ENCODE measurements at places on chromosomes 11 and 22. TPM values are rescaled to one million over a fixed set of nuclear protein-coding genes. Genes with fewer than 3 reads are reported as not detected.
A peak's percentile ranks its signal among the peaks of the same experiment; 100 is the strongest.

DNA sequence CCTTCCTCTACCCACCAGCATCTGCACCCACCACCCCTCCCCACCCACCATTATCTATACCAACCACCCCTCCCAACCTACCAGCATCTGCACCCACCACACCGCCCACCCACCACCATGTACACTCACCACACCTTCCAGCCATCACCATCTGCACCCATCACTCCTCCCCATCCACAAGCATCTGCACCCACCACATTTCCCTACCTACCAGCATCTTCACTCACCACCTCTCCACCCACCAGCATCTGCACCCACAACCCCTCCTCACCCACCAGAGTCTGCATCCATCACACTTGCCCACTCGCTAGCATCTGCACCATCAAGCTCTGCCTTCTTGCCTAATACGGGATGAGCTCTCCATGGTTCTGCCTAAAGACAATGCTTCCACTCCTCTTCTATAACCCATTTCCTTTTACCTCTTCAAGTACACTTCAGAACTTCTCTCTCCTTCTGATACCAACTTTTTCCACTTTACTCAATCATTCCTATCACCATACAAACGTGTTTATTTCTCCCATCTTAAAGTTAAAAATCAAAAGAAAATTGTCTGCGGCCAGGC is 2.4 kb upstream of the FSHB start:
- DNase-seq = no peak

The SPECC1L gene
- 59.5 TPM for total RNA-seq

DNA sequence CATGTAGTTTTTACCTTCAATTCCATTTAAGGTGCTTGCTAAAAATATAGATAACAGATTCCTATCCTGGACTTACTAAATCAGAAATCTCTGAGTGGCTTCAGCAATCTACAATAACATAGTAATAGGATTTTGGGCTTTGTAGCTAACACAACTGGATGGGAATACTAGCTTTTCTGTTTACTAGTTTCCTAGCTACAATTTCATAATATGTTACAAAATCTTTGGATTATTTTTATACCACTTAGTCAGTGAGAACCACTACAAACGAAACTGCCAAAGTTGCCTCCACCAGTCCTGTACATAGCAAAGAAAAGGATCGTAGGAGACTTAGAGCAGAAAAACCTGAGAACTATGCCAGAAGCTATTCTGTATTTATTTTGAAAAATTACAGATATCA is 87.7 kb upstream of the ANO3 start:
- no peak for DNase-seq

GRCh38 chr11:35180317-35181233 is 41.6 kb downstream of the CD44 start:
- no peak for DNase-seq

The OR52I2 gene
- total RNA-seq = not detected

The KRTAP5-9 gene
- 0.19 TPM for total RNA-seq

GRCh38 chr11:11969380-11970215 is 38.8 kb downstream of the DKK3 start:
- DNase-seq = no peak

DNA sequence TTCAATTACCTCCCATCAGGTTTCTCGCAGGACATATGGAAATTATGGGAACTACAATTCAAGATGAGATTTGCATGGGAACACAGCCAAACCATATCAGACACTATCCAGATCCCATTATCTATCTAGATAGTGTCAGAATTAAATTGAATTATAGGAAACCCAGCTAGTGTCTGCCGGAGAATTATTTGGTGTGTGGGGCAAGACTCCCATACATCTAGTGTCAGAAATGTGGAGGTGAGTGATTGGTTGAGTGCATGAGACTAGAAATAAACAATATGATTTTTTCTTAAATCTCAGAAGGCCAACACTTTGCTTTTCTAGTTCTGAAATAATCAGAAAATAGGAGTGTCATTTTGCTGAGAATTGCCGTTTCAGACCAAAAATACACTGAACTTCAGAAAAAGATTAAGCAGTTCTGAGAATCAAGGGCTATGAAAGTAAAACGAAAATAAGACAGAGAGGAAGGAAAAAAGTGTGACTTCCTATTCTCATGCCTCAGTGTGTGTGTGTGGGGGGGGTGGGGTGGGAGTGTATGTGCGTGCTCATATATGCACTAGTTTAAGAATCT is 21.3 kb downstream of the CASP12 start:
- DNase-seq = peak; percentile 17

The BTBD18 gene
- total RNA-seq = not detected

- DNase-seq = peak; percentile 31
Measured at GRCh38 chr22:45583504-45583903, 80.8 kb downstream of the FBLN1 start.

The SERHL2 gene
- 0.83 TPM for total RNA-seq

The EIF4G2 gene
- 817 TPM for total RNA-seq

- DNase-seq = peak; percentile 70
Measured at GRCh38 chr22:42180349-42180842, 49.8 kb upstream of the CYP2D6 start.

The RAG1 gene
- total RNA-seq = 0.10 TPM

The TSSK2 gene
- total RNA-seq = not detected

GRCh38 chr22:22974156-22974555 is 86.5 kb downstream of the IGLL5 start:
- no peak for DNase-seq

The SPI1 gene
- not detected for total RNA-seq

DNA sequence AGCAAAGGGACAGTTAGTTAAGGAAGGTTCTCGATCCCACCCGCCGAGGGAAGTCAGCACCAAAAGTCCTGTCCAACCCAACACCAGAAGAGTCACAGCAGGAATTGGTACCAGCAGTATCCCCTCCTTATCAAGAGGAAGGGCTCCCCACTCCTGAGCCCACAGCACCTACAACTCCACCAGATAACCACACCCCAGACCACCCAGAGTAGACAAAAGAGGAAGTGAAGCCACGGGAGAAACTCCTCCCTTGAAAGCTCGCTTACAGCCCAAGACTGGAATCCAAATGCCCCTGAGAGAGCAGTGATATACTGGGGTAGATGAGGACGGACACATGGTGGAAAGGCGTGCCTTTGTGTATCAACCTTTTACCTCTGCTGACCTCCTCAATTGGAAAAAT is 7.3 kb upstream of the CD5 start:
- peak; percentile 5 for DNase-seq

DNA sequence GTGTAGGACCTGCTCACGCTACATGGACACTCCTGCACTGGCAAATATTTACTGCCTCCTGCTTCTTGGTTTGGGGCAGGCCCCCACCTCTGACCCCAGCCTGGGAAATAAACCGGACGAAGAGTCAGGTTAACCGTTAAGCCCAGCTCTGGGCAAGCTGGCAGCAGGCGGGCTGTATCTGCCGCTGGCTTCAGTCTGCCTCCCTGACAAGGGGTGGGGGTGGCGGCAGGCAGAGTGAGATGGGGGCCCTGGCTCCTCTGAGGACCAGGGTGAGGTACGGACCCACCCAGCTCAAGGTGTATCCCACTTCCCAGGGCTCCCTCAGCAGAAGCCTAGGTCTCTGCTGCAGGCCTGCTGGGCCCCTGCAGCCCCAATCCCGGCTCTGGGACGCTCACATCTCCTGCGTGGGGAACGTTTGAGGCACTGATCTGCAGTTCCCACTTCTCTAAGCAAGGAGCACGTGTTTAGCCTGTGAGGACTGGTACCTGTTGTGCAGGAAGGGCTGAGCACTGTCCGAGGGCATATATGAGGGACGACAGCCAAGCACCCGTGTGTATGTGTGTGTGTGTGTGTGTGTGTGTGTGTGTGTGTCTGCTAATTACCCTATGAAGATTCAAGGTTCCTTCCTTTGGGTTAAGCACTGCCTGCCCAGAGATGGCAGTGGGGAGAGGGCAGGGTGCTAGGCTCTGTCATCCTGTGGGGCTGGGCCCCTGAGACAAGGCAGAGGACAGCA is 1.1 kb upstream of the LRRC75B start:
- DNase-seq = no peak

GRCh38 chr11:74434528-74434927 is 32.8 kb downstream of the KCNE3 start:
- DNase-seq = no peak

- DNase-seq = no peak
Measured at GRCh38 chr22:45008751-45009605, 827 bp downstream of the PHF21B start.

DNA sequence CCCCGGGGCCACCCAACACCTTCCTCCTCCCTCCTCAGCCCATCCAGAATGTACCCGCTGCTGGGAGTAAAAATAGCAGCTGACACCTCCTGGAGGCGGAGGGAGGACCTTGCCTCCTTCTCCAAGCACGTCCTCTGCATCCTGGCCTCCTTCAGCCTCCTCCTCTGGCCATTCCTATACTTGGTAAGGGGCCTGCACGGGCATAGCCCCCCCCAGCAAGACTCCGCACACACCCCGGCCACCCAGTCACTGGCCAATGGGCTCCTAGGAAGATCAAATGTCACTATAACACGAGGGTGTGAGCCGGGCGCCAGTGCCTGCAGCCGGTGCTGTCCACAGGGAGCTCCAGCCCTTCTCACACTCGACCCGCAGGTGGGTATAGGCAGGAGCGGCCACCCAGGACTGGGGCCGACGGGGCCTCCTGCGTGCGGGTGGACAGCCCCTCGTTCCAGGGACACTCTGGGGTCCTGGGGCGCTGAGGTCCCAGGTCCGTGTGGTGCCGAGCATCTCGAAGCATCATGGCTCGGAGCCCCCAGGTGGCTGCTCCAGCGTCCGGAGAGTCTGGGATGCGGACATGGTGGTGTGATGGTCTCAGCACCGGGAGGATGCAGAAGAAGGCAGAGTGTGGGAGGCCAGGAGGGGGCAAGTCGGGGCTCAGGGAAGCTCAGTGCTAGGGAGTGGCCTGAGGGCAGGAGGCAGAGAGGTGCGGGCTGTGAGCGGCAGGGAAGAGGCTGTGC is at the start of gene TNNT3:
TNNT3 (plus strand) TSS at position 313 of the 737 bp plus-strand sequence. CDS start 3,172 bp downstream, outside the sequence.
- no peak for DNase-seq

The LRRC75B gene
- 0.64 TPM for total RNA-seq

- no peak for DNase-seq
Measured at GRCh38 chr11:61610905-61611304, 30.0 kb upstream of the SYT7 start.

The HTR3A gene
- not detected for total RNA-seq

DNA sequence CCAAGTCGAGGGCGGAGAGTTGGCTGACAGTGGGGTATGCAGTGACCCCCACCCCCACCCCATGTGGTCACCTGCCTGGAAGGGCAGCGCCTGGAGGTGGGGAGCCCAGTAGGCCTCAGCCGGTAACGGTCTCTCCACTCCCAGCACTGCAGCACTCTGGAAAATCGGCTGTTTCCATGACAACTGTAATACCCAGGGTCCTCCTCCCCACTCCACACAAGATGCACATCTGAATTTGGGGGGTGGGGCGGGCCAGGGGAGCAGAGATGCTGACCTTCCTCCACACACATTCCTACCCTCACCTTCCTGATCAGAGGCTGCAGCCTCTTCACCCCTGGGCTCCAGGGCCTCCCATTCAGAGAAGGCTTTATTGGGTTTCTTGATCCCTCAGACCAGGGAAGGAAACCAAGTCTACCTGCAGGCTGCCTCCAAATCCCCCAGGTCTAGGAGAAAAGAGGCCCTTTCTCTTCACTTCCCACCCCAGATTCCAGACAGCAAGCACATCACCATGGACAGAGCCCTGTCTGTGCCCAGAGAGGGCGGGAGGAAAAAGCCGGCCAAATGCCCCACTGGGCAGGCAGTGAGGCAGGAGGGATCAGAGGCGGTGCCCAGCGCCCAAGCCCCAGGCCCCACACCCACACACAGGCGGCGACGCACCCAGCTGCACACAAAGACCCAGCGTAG is 46.5 kb downstream of the SLC22A12 start:
- DNase-seq = no peak

GRCh38 chr11:9118277-9118676 is 26.9 kb upstream of the SCUBE2 start:
- no peak for DNase-seq

- no peak for DNase-seq
Measured at GRCh38 chr11:113960702-113961330, 14.1 kb upstream of the HTR3A start.

GRCh38 chr22:38830026-38830844 is 13.6 kb downstream of the NPTXR start:
- no peak for DNase-seq

- DNase-seq = no peak
Measured at GRCh38 chr11:34510673-34511072, 2.9 kb downstream of the ELF5 start.

The WBP2NL gene
- total RNA-seq = 1.6 TPM

The OR52A5 gene
- not detected for total RNA-seq

- no peak for DNase-seq
Measured at GRCh38 chr11:2573240-2574042, 126.4 kb downstream of the KCNQ1OT1 start.

GRCh38 chr22:25478528-25478927 is 85.9 kb upstream of the GRK3 start:
- no peak for DNase-seq

The ALX4 gene
- total RNA-seq = not detected

- peak; percentile 48 for DNase-seq
Measured at GRCh38 chr22:50276143-50276542, 6.0 kb upstream of the MAPK11 start.

The CHEK1 gene
- 81.4 TPM for total RNA-seq

The PATE2 gene
- total RNA-seq = 0.20 TPM

The SH3BP1 gene
- total RNA-seq = 184 TPM

DNA sequence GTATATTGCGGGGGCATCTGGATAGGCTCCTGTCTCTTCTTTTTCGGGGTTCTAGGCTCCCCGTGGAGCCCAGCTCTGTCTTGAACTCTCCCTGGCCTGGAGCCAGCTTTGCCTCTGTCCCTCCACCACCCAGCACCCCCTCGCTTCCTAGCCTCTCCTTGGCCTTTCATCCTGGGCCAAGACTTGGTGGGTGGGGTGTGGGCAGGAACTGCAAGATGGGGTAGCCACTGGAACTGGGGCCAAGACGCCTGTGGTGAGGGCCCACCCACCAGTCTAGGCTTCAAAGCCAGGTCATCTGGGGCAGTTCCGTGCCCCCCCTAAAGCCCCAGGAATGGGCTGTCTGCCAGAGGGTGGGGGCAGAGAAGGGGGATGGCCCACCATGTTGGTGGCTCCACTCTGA is 1.7 kb upstream of the CRYBB1 start:
- no peak for DNase-seq

- DNase-seq = no peak
Measured at GRCh38 chr11:90250970-90251369, 28.1 kb upstream of the CHORDC1 start.

GRCh38 chr22:32079130-32080089 is 36.3 kb downstream of the SLC5A1 start:
- no peak for DNase-seq

- no peak for DNase-seq
Measured at GRCh38 chr11:24514219-24514594, 17.4 kb downstream of the LUZP2 start.

The RAB36 gene
- total RNA-seq = 0.31 TPM

DNA sequence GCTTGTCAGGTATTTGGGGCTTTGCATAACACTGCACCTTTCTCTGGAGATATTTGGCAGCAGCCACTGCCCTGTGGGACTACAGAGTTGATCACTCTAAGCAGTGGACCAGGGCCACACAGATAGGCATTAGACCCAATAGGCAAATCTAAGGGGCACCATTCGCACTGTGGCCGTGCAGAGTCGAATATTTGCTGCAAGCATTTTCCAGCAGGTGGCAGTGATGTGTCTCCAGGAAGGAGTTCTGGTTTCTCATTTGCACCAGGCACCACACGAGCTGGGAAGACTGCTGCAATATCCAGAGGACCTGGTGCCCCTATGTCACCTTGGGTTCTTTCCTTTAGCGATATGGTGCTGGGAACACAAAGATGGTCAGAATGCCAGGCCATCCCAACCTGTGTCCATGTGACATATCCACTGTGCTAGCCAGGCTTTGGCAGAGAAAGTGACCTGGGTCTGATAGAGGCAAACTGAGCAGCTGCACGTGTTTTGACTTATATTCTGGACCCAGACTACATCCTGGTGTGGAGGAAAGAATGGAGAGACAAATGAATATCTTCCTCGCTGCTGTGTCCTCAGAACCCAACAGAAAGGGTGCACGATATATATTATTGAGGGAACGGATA is 318.7 kb downstream of the BUD13 start:
- peak; percentile 40 for DNase-seq
